Lower leg skin (tissue), 4 donors: ENCODE measurements at places on chromosomes 12 and 14.

- DNase-seq = no peak
Observed at GRCh38 chr12:32444895-32445294, 45.5 kb downstream of the FGD4 start.

DNA sequence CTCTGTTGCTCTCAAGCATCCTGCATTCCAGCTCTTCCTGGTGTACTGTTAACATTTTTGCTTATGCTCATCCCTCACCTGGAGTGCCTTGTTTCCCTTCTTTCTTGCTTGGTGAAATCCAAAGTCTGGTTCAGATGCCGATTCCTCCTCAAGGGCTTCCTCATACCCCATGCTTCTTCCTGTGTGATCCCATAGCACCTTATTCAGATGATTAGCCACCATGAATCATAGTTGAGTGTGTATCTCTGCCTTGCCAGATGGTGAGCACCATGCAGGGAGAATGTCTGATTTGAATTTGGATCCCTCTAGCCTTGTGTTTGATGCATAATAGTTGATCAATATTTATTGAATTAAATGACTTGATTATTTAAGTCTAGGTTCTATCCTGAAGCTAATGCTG lies 39.4 kb upstream of the ANO4 start:
- DNase-seq = no peak

- no peak for DNase-seq
Observed at GRCh38 chr14:103302966-103303365, 31.1 kb upstream of the EIF5 start.

- DNase-seq = peak; percentile 26
Observed at GRCh38 chr14:69013943-69014782, 35.1 kb upstream of the ACTN1 start.

DNA sequence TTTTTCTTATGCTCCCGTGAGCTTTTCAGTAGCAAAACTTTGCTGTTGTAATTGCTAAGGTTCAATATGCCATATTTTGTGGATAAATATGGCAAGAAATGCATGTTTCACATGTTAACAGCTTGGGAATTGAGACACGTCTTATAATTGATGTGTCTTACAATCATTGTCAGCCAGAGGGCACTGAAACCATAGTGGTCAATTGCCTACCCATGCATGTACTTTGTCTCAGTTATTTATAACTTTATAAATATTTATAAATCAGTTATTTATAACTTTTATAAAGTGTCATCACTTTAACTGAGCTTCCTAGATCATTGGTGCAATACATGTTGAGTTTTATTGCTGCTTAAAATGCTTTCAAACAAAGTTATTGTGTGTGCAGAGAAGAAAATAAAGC lies 82.0 kb downstream of the CATSPERB start:
- DNase-seq = peak; percentile 21

GRCh38 chr14:59251811-59252771 lies 63.6 kb downstream of the DAAM1 start:
- DNase-seq = no peak
